ENCODE measurements at places on chromosomes 11 and 22.

DNA sequence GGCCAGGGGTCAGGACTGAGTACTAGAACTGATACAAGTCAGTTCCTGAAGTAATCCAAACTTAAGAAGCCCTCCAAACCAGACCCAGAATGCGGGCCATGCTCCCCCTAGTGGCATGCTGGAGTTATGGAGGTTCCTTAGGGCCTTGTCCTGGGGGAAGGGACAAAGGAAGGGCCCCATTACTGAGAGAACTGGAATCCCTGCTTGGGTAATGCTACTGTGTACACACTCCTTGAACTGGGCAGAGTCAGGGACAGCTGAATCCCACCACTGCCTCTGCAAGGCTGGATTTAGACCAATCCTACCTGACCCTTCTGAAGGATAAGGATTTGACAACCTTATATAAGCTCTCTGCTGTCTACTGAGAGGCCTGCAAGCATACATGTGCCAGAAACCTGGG, 97.3 kb upstream of the AKIP1 start:
- DNase-seq, result no peak

- no peak for DNase-seq
These were observed 6.2 kb downstream of the TEAD1 start for GRCh38 chr11:12680246-12680939.

DNA sequence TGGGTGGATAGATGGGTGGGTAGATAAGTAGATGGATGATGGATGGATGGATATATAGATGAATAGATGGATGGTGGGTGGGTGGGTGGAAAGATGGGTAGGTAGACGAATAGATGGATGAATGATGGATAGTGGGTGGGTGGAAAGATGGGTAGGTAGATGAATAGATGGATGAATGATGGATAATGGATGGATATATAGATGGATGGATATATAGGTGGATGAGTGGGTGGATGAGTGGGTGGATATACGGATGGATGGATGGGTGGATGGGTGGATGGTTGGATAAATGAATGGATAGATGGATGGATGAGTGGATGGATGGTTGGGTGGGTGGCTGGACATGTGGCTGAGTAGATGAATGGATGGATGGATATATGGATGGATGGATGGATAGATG, 53.1 kb upstream of the THY1 start:
- DNase-seq, result no peak

GRCh38 chr22:49502126-49502826, 325.4 kb downstream of the BRD1 start:
- no peak for DNase-seq

- no peak for DNase-seq
These were observed 19.8 kb downstream of the MMP27 start for GRCh38 chr11:102685754-102686153.

GRCh38 chr11:4496557-4497248, 14.3 kb downstream of the OR52K1 start:
- DNase-seq, result no peak

DNA sequence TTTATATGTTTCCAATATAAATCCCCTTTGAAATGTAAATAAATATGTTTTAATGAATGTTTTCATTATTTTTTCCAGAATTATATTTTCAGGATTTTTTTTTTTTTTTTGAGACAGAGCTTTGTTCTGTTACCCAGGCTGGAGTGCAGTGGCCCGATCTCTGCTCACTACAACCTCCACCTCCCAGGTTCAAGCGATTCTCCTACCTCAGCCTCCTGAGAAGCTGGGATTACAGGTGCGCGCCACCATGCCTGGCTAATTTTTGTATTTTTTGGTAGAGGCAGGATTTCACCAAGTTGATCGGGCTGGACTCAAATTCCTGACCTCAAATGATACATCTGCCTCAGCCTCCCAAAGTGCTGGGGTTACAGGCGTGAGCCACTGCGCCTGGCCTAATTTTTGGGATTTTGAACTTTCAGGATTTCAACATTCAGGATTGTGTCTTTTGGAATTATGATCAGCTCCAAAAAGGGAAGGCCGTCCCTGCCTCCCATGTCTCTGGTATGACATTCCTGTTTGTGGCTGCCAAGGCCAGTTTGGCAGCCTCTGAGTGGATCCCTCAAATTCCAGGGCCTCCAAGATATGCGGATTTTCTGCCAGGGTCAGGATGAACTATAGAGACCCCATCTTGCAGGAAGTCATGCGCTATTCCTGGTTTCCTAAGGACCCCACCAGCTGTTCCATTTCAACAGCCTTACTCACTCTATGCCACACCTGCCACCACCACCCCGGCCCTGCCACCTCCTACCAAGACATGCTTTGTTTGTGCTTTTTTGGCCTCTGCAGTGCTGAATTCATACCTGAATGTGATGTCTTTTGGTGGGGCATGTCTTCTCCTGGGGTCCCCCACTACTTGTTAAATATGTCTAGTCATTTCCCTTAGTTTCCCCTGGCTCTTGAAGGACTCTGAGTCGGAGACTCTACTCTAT, 21.9 kb upstream of the TMPRSS4 start:
- no peak for DNase-seq

DNA sequence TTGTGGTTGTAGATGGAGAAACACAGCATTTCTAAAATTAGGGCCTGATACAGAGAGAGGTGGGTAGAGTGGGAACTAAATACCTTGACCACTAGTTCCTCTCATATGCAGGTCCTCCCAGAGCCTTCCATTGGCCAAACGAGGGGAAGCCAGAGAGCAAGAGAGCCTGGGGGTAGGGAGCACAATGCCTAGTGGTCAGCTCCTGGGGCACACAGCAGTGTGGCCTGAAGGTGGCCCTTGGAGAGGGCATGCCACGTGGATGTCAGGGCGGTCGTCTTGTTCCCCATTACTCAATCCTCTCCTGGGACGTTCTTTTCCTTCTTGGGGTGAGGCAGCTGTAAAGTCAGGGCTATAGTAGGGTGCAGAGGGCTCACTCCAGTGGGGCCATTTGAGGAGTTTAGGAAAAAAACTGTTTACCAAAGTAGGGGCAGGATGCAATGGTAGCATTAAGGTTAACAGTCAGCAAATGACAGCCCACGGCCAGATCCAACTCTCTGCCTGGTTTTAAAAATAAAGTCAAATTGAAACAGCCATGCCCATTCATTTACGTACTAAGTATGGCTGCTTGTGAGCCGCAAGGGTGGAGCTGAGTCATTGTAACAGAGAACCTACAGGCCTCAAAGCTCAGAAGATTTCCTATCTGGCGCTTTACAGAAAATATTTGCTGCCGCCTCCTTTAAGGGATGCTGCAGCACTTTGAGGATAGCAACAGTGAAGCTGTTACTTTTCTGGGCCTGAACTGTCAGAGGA, 7.6 kb downstream of the MYO18B start:
- DNase-seq, result no peak

- no peak for DNase-seq
These were observed 187.4 kb upstream of the API5 start for GRCh38 chr11:43124272-43124935.

GRCh38 chr22:40982482-40983385, 31.6 kb downstream of the RBX1 start:
- DNase-seq, result no peak

GRCh38 chr11:17588721-17589120, 41.7 kb downstream of the OTOG start:
- no peak for DNase-seq

DNA sequence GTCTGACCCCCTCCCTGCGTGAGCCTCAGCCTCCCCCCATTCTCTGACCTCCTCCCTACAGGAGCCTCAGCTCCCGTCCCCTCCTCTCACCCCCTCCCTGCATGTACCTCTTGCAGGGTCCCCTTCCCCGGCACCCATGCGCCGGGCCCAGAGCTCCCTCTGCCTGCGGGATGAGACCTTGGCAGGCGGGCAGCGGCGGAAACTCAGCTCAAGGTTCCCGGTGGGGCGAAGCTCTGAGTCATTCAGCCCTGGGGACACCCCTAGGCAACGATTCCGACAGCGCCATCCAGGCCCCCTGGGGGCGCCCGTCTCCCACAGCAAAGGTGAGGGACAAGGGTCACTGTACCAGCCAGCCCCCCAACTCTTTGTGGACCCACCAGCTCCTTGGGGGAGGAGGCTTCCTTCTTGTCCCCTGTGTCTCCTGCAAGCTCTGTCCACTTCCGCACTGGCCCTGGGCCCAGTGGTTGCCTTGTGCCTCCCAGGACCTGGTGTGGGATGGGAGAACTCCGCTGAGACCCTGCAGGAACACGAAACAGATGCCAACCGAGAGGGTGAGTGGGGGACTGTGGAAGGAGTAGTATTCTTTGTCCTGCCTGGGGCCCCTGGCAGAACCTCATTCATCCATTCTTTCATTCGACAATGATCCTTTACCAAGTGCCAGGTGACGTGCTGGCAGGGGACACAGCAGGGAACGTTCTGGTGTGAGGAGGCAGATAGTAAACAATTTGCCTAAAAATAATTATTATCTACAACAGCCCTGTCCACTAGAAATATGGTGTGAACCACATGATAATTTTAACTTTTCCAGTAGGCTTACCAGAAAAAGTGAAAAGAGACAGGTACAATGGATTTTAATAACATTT, 3.7 kb upstream of the RPS6KA4 start:
- no peak for DNase-seq
